ENCODE measurements at places on chromosomes 7 and 10.

GRCh38 chr7:95246831-95247370 lies 77.4 kb downstream of the PON1 start:
- peak; percentile 39 for DNase-seq

DNA sequence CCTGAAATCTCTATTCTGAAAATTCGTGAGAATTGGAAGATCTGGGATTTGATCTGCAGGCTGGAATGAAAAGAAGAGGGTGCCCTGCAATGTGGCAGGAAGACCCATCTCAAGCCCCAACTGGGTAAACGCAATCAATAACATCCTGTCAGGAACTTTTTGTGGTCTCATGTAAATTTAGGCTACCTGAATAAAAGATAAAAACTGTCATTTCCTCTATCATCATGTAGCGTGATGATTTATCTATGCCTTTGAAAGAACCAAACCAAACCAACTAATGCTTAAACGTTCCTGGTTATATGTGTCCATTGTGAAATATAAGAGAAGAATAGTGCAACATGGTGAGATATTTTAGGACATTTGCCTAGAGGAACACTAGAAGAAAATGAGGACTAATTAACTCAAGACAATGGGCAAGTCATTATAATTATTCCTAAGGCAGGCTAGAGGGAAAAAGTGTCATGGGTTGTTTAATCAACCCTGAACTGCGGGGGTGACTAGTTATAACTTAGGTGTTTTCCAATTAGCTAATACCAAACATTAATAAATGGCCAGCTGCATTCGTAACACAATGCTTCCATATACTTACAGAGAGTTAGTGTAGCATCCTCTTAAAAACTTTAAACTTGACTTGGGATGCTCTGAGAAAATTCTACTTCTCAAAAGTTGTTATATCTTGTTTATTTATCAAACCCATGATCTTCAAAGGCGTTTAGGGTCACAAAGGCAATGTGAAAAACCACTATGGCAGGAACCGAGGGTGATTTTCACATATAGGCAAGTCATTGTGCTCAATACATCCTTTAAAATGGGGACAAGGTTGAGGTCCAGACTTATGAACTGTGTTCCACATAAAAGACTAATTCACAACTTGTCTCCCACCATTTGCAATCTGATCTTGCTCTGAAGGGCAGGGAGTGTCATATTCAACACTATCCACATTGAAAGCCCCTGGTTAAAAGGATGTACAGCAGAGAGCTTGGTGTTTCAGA lies 48.6 kb upstream of the ADO start:
- DNase-seq = no peak

- no peak for DNase-seq
Observed at GRCh38 chr10:97858001-97858439, 8.4 kb downstream of the GOLGA7B start.

DNA sequence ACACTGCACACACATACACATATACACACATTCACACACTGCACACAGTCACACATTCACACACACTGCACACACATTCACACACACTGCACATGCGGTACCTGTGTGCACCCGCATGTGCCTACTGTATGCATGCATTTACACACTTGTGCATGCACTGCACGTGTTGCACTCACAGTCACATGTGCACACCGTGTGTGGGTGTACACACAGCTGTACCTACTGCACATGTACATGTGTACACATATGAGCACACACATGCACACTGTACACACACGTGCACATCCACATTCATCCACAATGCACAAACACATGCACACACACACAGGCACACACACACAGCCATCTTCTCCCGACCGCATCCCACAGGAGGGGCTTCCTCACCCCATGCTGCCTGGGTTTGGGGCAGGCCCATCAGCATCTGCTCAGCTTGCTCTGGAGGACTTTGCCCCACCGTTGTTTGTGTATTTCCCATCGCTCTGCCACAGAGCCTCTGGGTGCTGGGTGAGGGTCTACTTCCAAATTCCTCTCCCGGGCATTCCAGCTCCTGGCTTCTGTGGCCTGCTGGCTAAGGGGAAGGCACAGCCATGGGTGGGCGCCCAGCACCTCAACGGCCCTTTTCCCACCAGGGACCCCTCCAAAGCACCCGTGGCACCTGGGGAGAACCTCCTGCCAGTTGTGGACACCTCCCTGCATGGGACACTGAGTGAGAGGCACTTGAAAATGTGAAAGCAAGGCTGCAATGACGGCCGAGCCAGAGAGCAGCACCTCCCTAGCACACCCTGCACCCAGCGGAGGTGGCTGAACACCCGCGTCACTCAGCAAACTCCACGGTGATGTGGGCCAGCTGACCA lies 324.3 kb downstream of the PTPRN2 start:
- no peak for DNase-seq

Data from HuH-7 (cell line).